Activated CD8-positive, alpha-beta memory T cell treated with anti-CD3 and anti-CD28 coated beads, Interleukin-2, amount 10 ng/mL, durations not matched to agents 7 days and 5 days (primary cell): ENCODE measurements at places on chromosomes 5 and 9. TPM values are rescaled to one million over a fixed set of nuclear protein-coding genes. Genes with fewer than 3 reads are reported as not detected.

- no peaks in the 10 kb centered on the region for H3K27me3 ChIP-seq
- no peaks in the 10 kb centered on the region for H3K4me1 ChIP-seq
These were observed 132.1 kb downstream of the CDH18 start for GRCh38 chr5:19855931-19856330.

The ACTBL2 gene
- total RNA-seq: not detected

- no peak overlapping the region for H3K27ac ChIP-seq
- H3K4me1 ChIP-seq: no peaks in the 10 kb centered on the region
- no peak for DNase-seq
- no peaks in the 10 kb centered on the region for H3K27me3 ChIP-seq
- H3K4me3 ChIP-seq: no peak overlapping the region
- no peaks in the 10 kb centered on the region for H3K36me3 ChIP-seq
These were observed 271.6 kb downstream of the PLK2 start for GRCh38 chr5:58188262-58188651.

- DNase-seq: no peak
- H3K27me3 ChIP-seq: no peaks in the 10 kb centered on the region
- H3K4me1 ChIP-seq: peaks cover 29% of the 10 kb centered on the region
- no peak overlapping the region for H3K27ac ChIP-seq
- no peak overlapping the region for H3K4me3 ChIP-seq
These were observed 132.0 kb downstream of the PIK3R1 start for GRCh38 chr5:68347536-68347935.

DNA sequence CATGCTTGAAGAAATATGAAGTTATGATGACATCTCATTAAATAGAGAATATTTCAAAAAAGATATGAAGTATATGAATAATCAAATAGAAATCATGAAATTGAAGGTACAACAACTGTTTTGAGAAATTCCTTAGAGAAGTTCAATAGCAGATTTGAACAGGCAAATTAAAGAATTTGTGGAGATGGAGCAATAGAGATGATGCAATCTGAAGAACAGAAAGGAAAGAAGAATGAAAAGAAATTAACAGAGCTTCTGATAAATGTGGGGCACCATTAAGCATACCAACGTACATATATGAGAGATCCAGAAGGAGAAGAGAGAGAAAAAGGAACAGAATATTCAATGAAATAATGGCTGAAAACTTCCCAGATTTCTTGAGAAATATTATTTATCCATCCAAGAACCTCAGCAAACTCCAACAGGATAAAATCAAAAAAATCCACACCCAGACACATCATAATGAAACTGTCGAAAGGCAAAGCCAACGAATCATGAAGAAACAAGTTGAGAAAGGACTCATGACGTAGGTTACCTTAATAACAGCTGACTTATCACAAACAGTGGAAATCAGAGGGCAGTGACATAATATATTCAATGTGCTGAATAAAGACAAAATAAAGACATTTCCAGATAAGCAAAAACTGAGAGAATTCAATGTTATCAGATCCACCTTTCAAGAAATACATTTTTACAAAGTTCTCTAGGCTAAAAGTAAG lies 297.2 kb upstream of the TARS1 start:
- H3K27me3 ChIP-seq: no peaks in the 10 kb centered on the region
- H3K36me3 ChIP-seq: no peaks in the 10 kb centered on the region
- no peak overlapping the region for H3K27ac ChIP-seq
- H3K4me3 ChIP-seq: no peak overlapping the region
- no peak for DNase-seq

The CERCAM gene
- total RNA-seq: 12.2 TPM

- peaks cover 12% of the 10 kb centered on the region for H3K4me1 ChIP-seq
- no peaks in the 10 kb centered on the region for H3K27me3 ChIP-seq
- no peak overlapping the region for H3K4me3 ChIP-seq
- H3K27ac ChIP-seq: no peak overlapping the region
- DNase-seq: peak; percentile 72
These were observed 381.8 kb downstream of the ADGRV1 start for GRCh38 chr5:90940227-90940995.

- H3K36me3 ChIP-seq: peaks cover 2% of the 10 kb centered on the region
- no peak overlapping the region for H3K4me3 ChIP-seq
- H3K27me3 ChIP-seq: peaks cover 25% of the 10 kb centered on the region
- no peak for DNase-seq
- H3K27ac ChIP-seq: no peak overlapping the region
- H3K4me1 ChIP-seq: no peaks in the 10 kb centered on the region
These were observed 78.0 kb upstream of the HRH2 start for GRCh38 chr5:175579742-175580432.

The FGD3 gene
- total RNA-seq: 72.1 TPM

GRCh38 chr9:4979239-4979638 lies 5.8 kb upstream of the JAK2 start:
- H3K27ac ChIP-seq: no peak overlapping the region
- no peak overlapping the region for H3K4me3 ChIP-seq
- DNase-seq: no peak
- peaks cover 42% of the 10 kb centered on the region for H3K4me1 ChIP-seq

The KIF20A gene
- total RNA-seq: 61.7 TPM

DNA sequence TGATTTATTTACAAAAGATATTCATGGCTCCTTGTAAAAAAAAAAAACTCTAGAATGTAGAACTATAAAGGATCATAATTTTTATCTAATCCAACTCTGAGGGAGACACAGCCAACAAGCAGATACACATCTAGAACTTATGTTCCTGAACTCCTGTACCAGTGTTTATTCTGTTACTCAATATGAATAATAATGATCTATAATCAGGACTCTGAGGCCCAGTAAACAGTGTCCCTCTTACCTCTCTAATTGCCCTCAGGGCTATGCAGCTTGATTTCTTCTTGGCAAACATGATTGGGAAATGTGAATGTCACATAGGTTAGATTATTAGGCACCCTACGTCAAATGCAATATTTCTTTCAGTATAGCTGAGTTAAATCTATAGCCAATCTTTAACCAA lies 391.6 kb upstream of the RPS23 start:
- H3K4me1 ChIP-seq: peaks cover 8% of the 10 kb centered on the region
- H3K36me3 ChIP-seq: peaks cover 13% of the 10 kb centered on the region
- H3K27ac ChIP-seq: no peak overlapping the region
- DNase-seq: no peak
- H3K4me3 ChIP-seq: no peak overlapping the region

DNA sequence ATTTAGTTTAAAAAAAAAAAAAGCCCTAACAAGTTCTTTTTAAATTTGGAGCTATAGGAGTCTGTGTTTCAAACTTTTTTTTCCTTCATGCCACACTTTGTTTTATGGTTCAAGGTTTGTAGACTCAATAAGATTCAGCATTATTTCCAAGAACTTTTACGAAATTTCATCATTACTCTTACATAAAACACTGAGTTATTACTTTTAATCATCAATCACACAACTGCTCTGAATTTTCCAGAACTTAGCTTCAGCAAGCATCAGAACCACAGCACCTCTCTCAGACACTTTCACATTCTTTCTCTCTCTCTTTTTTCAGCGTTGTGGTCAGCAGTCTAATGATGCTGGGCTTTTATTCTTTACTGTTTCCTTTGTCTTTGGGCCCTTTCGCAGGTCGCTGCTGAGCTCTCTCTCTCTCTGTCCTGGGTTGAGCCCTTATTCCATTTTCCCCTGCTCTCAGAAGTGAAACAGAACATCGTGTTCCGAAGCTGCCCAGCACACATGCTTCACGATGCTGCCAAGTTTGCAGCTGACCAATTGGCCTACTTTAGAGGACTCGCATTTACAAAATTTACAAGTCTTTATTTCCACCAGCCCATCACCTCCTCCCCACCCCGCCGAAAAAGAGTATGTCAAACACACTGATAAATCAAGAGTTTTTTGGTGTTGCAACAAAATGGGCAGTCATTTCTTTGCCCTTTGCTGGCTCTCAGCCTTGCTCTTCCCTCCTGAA lies 44.6 kb upstream of the PIK3R1 start:
- H3K36me3 ChIP-seq: no peaks in the 10 kb centered on the region
- H3K4me3 ChIP-seq: no peak overlapping the region
- no peak overlapping the region for H3K27ac ChIP-seq
- no peak for DNase-seq

The LMAN2 gene
- total RNA-seq: 140 TPM

The C5orf46 gene
- total RNA-seq: not detected

- no peaks in the 10 kb centered on the region for H3K27me3 ChIP-seq
- peaks cover 48% of the 10 kb centered on the region for H3K36me3 ChIP-seq
- DNase-seq: no peak
- H3K4me3 ChIP-seq: no peak overlapping the region
- H3K4me1 ChIP-seq: peaks cover 47% of the 10 kb centered on the region
These were observed 37.4 kb downstream of the MTMR12 start for GRCh38 chr5:32275396-32275741.

DNA sequence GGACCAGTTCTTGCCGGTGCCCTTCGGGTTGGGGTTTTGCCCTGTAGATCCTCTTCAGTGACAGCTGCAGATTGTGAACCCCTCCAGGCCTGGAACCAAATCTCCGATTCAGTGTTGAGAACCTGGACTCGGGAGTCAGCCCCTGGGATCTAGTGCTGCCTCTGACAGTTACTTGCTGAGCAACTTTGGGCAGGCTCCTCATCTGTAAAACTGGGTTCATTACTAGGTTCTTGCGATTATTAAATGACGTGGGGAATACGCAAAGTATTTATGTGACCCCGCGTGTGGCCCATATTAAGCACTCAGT lies 600 bp downstream of the ERCC6L2 start:
- H3K27ac ChIP-seq: no peak overlapping the region
- H3K36me3 ChIP-seq: peaks cover 44% of the 10 kb centered on the region
- peaks cover 34% of the 10 kb centered on the region for H3K4me1 ChIP-seq
- H3K4me3 ChIP-seq: no peak overlapping the region

DNA sequence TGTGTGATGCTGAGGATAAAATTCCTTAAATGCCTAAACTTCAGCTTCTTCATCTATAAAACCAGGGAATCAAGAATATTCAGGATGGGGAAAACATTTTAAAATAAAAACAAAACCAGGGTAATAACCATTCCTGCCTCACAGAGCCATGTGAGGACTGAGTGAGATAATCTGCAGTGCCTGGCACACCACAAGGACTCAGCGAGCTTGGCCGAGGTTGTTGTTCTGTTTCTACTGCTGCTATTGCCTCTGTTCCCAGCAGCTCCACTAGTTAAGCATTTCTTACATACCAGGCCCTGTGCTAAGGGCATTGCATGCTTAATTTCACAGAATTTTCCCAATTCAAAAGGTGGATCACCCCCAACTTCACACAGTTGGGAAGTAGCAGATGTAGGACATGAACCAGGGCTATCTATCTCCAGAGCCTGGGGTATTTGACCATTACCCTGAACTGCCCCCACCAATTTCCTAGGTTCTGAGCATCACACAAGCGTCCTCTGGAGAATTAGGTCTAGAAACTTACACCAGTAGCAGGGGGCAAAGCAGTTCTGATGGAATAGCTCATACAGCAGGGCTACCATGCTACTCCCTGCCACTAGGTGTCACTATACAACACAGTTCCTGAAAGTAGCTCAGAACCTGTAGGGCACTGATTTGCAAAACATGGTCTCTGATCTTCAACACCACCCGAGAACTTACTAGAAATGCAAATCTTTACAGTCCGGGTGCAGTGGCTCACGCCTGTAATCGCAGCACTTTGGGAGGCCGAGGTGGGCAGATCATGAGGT lies 74.3 kb downstream of the LRSAM1 start:
- no peak overlapping the region for H3K27ac ChIP-seq
- H3K27me3 ChIP-seq: no peaks in the 10 kb centered on the region
- peak; percentile 51 for DNase-seq
- H3K4me3 ChIP-seq: no peak overlapping the region
